Activated T-helper 17 cell treated with anti-CD3 and anti-CD28 coated beads, Interleukin-2, amount 50 U/mL, for 72 hours (primary cell): ENCODE measurements at places on chromosomes 16 and 17.
A peak's percentile ranks its signal among the peaks of the same experiment; 100 is the strongest.

DNA sequence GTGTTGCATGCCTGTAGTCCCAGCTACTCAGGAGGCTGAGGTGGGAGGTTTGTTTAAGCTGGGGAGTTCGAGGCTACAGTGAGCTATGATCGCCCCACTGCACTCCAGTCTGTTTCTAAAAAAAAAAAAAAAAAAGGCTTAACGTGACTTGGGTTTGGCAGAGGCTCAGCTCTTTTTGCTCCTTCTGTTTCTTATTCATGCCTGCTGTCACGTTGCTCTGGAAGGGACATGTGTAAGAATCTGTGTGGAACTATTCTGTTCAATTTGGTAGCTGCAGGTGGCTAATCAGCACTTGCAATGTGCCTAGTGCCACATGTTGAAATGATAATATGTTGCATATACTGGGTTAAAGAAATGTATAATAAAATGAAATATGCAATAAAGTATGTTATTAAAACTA lies 20.9 kb upstream of the SYT17 start:
- no peaks in the 10 kb centered on the region for H3K36me3 ChIP-seq
- H3K27ac ChIP-seq, result no peak overlapping the region
- no peak for ATAC-seq

GRCh38 chr16:20102021-20102420 lies 28.3 kb upstream of the GPR139 start:
- ATAC-seq, result no peak
- no peaks in the 10 kb centered on the region for H3K36me3 ChIP-seq

DNA sequence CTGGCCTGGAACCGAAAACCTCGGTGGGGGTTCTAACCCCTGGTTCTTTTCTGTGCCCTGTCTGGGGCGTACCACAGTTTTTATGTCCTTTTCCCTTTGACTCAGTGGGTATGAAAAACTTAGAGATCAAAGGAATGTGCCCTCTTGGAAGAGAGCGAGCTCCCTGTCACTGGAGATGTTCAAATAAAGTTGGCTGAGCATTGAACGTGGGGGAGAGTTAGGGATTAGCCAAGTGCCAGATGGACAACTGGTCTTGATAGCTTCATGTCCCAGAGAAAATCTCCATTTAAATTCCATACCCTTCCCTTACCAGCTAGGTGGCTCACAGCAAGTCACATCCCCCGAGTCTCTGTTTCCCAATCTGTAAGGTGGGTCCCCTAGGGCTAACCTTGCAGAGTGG lies 9.5 kb downstream of the ADGRG1 start:
- no peak overlapping the region for H3K27ac ChIP-seq
- peaks cover 7% of the 10 kb centered on the region for H3K27me3 ChIP-seq
- no peak for ATAC-seq
- no peaks in the 10 kb centered on the region for H3K36me3 ChIP-seq

GRCh38 chr17:57545731-57546342 lies 199.3 kb downstream of the CCDC182 start:
- H3K4me3 ChIP-seq, result no peak overlapping the region
- peaks cover 34% of the 10 kb centered on the region for H3K4me1 ChIP-seq
- H3K27me3 ChIP-seq, result no peaks in the 10 kb centered on the region
- peak overlapping the region; percentile 13 for H3K27ac ChIP-seq
- no peaks in the 10 kb centered on the region for H3K36me3 ChIP-seq
- no peak for ATAC-seq

DNA sequence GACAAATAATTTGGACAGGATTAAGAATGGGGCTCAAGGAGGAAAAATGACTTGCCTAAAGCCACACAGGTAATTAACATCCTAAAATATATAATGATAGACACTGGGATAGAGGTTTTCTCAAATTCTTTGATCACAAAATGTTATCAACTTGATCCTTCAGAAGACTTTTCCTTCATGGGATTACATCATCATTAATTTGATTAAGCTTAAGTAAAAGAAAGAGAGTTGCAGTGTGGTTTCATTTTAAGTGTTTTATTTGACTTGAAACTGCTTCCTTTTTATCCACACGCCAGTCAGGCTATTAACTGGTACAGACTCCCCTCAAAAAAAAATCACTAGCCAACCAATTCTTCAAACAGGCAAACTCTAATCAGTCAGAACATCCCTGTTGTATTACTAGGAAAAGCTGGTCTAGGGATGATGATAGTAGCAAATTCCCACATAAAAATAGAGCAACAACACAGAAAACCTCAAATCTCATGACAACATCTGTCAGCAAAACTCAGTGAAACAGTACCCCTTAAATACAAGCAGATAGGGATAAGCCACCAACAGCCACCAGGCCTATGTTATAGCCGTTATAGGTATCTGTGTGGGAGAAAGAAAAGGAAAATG lies 32.5 kb downstream of the AKAP10 start:
- H3K27ac ChIP-seq, result no peak overlapping the region
- no peaks in the 10 kb centered on the region for H3K27me3 ChIP-seq
- H3K4me1 ChIP-seq, result peaks cover 26% of the 10 kb centered on the region
- H3K4me3 ChIP-seq, result no peak overlapping the region
- no peak for ATAC-seq

DNA sequence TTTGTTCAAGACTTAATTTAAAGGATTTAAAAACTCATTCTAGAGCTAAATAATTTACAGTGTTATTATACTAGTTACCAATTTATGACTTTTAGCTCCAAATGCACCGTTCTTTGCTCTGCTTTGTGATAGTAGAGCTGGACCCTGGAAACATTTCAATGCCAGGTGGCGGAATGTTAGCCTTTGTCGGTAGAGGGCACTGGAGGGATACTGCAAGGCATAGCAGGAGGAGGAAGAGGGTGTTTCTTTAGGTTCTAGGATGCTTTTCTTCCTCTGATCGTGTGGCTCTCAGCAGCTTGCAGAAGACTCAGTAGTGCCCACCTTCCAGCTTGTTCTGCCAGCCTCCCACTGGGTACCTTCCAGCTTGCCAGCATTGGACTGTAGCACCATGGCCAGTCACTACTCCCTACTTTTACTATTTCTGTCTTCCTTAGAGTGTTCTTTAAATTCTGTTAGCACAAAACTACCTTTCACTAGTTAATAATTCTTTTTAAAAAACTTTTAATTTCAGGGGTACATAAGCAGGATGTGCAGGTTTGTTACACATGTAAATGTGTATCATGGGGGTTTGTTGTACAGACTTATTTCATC lies 325.3 kb downstream of the UTP18 start:
- no peak overlapping the region for H3K27ac ChIP-seq
- H3K27me3 ChIP-seq, result peaks cover 21% of the 10 kb centered on the region
- no peaks in the 10 kb centered on the region for H3K36me3 ChIP-seq
- H3K4me1 ChIP-seq, result no peaks in the 10 kb centered on the region
- ATAC-seq, result no peak

DNA sequence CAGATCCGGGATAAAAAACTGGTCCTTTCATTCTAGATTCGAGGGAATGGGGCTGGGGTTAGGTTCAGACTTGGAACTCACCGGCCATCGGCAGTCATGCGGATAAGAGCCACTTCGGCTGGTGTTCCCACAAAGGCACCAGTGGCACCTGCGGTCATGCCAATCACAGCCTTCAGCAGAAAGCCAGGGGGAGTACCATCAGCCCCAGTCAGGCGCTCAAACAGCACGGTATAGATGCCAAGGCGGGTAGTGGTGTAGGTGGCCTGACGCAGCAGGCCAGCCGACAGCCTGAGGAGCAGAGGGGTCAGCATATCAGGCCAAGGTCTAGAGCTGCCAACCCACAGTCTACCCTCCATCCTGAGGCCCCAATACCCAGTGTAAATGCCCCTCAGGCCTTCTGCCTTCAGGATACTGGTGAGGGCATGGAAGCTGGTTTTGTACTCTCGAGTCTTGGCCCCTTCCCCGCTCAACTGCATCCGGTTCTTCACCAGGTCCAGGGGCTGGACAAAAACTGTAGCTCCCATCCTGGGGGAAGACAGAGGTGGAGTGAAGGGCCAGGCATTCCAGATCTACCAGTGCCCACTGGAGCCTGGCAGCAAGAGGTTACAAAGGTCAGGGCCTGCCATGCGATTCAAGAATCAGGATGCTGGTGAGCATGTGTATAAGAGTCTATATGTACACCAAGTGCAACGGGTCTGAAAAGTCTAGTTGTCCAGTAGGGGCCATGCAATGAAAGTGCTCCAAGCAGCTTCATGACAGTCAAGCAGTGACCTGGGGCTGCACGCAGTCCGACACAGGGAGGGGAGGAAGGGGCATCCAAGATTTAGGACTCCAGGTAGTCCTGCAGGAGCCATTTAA lies 929 bp downstream of the SLC25A11 start:
- peak overlapping the region; percentile 93 for H3K27ac ChIP-seq
- H3K36me3 ChIP-seq, result peaks cover 84% of the 10 kb centered on the region
- ATAC-seq, result no peak
- H3K4me3 ChIP-seq, result peak overlapping the region; percentile 91

GRCh38 chr16:58119509-58119845 lies 9.7 kb downstream of the CFAP20 start:
- no peak for ATAC-seq
- H3K4me1 ChIP-seq, result peaks cover 10% of the 10 kb centered on the region
- H3K27ac ChIP-seq, result no peak overlapping the region

DNA sequence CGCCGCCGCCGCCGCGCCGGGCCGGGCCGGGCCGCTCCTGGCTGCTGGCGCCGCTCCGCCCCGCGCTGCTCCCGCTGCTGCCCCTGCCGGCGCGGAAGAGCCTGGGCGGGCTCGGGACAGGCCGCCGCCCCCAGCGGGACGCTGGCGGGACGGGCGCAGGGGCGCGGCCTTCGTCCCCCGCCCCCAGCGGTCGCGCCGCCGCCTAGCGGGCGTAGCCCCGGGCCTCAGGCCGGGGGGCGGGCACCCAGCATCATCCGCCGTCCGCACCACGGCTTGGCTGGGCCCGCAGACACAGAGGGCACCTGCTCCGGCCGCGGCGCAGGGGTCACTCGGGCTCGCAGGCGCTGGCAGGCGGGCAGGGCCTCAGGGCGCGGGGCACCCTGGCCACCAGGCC lies at the start of gene AMFR:
TSS of gene AMFR (minus strand) at position 107 of the 394 bp plus-strand sequence. CDS start 218 bp downstream, outside the sequence.
- H3K4me3 ChIP-seq, result peak within 1 kb of the TSS; percentile 97
- H3K27ac ChIP-seq, result peak within 1 kb of the TSS; percentile 96
- peaks cover 38% of the 10 kb centered on the region for H3K4me1 ChIP-seq
- H3K36me3 ChIP-seq, result peaks cover 18% of the 10 kb centered on the region
- peak; percentile 93 for ATAC-seq

DNA sequence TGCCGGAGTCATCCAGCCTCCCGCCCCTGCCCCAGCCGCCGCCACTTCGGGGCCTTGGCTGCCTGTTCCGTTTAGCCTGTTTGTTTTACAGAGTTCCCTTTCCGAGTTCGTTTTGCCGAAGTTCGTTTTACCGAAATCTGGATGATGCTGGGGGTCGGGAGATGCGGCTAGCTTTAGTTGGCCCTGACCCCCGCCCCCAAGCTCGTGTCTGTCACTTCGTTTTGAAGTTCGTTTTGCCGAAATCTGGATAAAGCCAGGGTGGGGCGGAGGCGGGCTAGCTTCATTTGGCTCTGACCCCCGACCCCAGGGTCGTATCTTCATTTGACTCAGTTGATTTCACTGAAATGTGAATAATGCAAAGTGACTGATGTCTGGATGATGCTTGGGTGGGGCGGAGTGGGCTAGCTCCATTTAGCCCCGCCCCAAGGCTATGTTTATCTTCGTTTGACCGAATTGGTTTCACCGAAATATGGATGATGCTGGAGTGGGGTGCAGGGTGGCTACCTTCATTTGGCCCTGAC lies 591 bp downstream of the PSMD7 start:
- peak overlapping the region; percentile 96 for H3K4me3 ChIP-seq
- peak; percentile 54 for ATAC-seq
- H3K4me1 ChIP-seq, result peaks cover 15% of the 10 kb centered on the region
- H3K27ac ChIP-seq, result peak overlapping the region; percentile 98
- peaks cover 62% of the 10 kb centered on the region for H3K36me3 ChIP-seq
- H3K27me3 ChIP-seq, result no peaks in the 10 kb centered on the region

- no peaks in the 10 kb centered on the region for H3K36me3 ChIP-seq
- peak; percentile 97 for ATAC-seq
- H3K4me3 ChIP-seq, result no peak overlapping the region
- H3K4me1 ChIP-seq, result peaks cover 4% of the 10 kb centered on the region
- peak overlapping the region; percentile 84 for H3K27ac ChIP-seq
- H3K27me3 ChIP-seq, result peaks cover 5% of the 10 kb centered on the region
Observed at GRCh38 chr17:43608313-43608712, 53.4 kb downstream of the MEOX1 start.

GRCh38 chr17:34445101-34445500 lies 82.1 kb upstream of the CCL1 start:
- H3K27ac ChIP-seq, result no peak overlapping the region
- H3K36me3 ChIP-seq, result no peaks in the 10 kb centered on the region
- ATAC-seq, result no peak
- no peaks in the 10 kb centered on the region for H3K4me1 ChIP-seq
- H3K4me3 ChIP-seq, result no peak overlapping the region

- peak; percentile 76 for ATAC-seq
- no peaks in the 10 kb centered on the region for H3K27me3 ChIP-seq
- no peaks in the 10 kb centered on the region for H3K4me1 ChIP-seq
- no peak within 1 kb of the TSS for H3K27ac ChIP-seq
- no peaks in the 10 kb centered on the region for H3K36me3 ChIP-seq
Observed at GRCh38 chr16:57091975-57092785, at the start of gene CPNE2. TSS of gene CPNE2 (plus strand) at chr16:57092583. CDS start at chr16:57110743, 18,160 bp downstream.

GRCh38 chr16:58499092-58499511 lies 841 bp upstream of the NDRG4 start:
- peaks cover 3% of the 10 kb centered on the region for H3K27me3 ChIP-seq
- H3K4me1 ChIP-seq, result peaks cover 6% of the 10 kb centered on the region

DNA sequence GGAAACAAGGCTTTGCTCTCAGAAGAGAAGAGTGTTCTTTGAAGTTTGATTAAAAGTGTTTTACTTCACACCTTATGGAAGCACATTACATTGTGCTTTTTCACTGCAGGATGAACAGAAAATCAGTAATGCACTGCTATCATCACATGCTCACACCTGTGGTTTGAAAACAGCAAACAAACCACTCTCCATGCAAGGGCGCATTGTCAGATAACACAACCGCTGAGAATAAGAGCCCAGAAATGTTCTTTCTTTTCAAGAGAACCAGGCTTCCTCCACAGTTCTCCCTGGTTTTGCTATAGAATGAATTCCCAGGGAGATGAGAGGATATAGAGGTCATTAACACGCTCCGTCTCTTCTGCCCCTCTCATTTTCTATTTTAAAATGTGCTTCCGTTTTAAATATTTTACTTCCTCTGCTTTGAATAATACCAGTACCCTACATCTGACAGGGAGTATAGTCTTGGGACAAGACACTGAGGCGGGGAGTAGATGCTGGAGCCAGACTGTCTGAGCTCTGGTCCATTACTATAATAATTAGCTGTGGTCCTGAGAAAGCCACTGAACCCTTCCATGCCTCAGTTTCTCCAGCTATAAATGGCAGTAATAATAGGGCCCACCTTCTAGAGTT lies 71.6 kb downstream of the CDK5R1 start:
- no peak overlapping the region for H3K27ac ChIP-seq
- peak; percentile 34 for ATAC-seq
- H3K4me1 ChIP-seq, result peaks cover 21% of the 10 kb centered on the region

- no peak overlapping the region for H3K27ac ChIP-seq
- ATAC-seq, result no peak
- H3K36me3 ChIP-seq, result no peaks in the 10 kb centered on the region
Observed at GRCh38 chr17:11298401-11298800, 57.4 kb downstream of the SHISA6 start.
